Stimulated activated CD8-positive, alpha-beta memory T cell treated with anti-CD3 and anti-CD28 coated beads, Interleukin-7, amount 100 ng/mL, for 48 hours (primary cell): ENCODE measurements at places on chromosomes 4 and X.

- no peak for DNase-seq
Observed at GRCh38 chrX:153161952-153162351, 17.1 kb upstream of the MAGEA1 start.

DNA sequence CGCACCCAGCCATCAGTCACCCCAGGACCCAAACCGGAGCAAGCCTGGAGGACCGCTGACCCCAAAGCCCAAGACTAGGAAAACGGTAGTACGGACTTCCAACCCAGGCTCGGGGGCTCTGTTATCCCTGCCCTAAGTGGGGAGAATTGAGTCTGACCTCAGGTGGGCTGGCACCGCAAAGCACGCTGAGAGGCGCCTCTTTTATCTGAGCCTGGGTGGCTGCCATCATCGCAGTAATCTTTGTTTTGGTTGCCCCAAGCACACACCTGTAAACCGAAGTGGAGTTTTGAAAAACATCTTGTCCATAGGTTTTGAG lies 894 bp upstream of the SH3RF1 start:
- DNase-seq: no peak

DNA sequence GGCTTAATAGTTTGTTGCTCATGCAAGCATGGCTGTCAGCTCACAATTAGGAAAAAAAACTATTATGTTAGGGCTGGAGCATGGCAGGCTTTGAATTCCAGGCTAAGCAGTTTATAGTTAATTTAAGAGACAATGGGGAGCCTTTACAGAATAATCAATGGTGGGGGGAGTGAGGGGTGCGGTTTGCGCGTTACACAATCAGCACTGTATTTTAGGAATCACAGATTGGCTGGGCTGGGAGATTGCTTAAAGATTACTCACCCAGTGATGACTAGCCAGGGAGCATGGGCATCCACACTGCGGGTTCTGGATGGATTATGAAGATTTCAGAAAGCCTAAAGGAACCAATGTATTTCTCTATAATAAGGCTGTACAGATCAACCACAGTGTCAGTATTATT lies 186.6 kb downstream of the SOX3 start:
- no peak for DNase-seq

DNA sequence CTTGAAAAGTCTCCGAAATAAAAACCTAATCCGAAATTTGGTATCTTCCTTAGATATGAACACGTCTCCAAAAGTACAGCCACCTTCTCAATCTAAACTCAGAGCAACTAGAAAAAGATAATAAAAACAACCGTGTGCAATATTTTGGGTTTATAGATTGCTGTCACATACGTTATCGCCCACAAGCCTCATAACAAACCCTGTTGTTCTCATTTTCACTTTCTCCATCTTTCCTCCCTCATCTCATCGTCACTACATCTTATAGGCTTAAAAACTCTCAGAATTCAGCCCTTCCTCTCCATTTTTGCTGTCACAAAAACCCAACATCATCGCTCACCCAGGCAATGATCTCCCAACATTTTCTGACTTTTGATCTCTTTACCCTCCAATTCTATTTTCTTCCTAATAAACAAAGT lies 448 bp upstream of the SCFD2 start:
- DNase-seq: no peak

DNA sequence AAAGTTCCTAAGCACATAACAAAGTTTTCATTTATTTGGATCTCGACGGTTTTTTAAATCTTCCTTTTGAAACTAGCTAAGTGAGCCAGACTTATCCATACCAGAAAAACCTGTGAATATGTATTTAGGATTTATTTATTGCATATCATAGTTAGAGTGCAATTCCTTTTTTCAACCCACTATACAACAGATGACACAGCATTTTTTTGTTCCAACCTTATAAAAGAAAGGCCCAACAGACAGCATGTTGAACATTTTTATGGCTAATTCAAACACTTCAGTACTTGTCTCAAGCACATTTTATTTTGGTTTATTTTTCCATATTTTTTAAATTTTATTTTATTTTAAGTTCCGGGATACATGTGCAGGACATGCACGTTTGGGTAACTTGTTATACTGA lies 15.1 kb upstream of the RNF128 start:
- DNase-seq: no peak

GRCh38 chrX:64191281-64192010 lies 14.1 kb downstream of the AMER1 start:
- no peak for DNase-seq

- peak; percentile 11 for DNase-seq
Observed at GRCh38 chr4:108466936-108467902, 153.2 kb upstream of the RPL34 start.

DNA sequence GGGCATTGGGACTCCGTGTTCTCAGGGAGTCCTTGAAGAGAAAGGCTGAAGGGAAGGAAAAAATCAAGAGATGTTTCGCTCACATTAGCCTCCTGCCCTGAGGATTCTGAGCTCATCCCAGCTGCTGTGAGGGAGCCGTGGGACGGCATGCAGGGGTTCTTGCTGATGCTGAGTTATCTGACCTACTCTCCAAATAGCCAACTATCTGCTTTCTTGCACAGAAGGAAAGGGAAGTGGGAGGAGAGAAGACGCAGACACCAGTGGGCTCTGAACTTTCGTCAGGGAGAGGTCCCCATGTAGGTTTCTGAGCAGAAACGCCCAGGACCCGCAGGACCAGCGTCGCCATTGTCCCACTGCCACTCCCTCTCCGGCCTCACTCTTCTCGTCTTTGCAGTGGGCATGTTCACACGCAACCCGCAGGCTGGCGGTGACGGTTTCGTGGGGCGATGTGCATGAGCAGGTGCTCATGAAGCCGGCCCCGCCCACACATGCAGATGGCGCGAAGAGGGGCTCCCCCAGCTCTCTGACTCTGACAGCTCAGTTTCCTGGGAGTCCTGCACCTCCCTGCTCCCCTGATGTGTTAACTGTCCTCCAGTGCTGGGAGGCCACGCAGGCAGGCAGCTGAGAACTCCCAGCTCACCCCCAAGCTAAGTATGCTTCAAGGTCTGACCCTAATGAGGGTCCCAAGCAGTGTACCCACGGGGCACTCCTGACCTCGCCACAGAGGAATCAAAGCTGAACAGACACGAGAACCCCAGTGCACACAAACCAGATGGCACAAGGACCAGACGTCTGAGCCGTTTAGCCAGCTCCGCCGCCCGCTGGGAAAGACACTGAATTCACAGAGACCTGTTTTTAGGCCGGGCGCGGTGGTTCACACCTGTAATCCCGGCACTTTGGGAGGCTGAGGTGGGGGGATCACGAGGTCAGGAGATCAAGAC lies 13.6 kb upstream of the ABLIM2 start:
- DNase-seq: peak; percentile 38
